ENCODE measurements at places on chromosomes 5 and 9.

DNA sequence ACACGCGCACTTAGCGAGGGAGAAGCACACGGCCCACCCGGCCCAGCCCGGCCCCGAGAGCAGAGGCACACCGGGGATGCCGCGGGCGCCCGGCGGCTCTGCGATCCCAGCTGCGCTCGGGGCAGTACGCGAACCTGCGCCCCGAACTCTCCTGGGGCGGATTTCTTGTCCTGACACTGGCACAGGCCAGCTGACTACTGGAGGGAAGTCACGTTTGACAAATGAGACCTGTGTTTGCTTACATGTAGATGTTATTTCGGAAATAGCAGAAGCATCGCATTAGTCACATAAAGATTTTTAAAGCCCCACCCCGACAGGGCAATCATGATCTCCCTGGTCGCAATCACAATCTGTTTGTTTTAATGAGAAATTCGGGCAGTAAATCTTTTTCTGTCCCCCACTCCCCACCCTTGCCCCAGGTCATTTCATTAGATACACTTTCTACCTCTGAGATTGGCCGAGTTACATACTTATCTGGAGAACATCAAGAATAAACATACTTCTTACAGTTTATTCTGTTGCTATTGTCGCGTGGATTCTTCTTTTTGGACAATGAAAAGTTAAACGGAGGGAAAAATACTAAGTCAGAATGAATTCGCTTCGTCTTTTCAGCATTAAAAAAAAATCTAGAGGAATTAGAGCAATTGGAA, 518.9 kb downstream of the CTNND2 start:
- no peak for DNase-seq

- DNase-seq, result no peak
These were observed 809 bp downstream of the SLC44A1 start for GRCh38 chr9:105245029-105245890.

GRCh38 chr9:87309236-87309635, 188.4 kb upstream of the DAPK1 start:
- no peak for DNase-seq

DNA sequence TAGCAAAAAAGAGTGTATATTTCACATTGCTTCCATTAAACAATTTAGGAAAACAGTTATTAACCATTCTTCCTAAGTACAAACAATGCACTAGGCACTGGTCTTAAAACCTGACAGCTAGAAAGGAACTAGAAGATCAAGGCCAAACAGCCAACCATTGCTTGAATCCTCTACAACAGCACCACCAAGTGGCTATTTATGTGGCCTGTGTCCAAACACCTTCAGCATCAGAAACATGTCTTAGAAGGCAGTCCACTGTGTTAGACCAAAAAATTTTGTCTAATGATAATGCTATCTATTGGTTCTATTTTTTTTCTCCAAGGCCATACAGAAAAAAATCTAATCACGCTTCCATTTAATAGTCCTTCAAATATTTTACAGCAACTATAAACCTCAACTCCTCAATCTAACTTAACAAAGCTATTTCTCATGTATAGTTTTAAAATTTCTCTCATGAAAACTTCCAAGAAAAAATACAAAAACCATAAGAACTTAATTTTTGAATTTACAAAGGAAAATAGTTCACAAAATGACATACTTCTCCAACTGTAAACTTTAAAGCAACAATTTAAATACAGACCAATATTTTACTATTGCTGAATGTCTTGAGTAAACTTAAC, 36.1 kb downstream of the CAAP1 start:
- peak; percentile 28 for DNase-seq

DNA sequence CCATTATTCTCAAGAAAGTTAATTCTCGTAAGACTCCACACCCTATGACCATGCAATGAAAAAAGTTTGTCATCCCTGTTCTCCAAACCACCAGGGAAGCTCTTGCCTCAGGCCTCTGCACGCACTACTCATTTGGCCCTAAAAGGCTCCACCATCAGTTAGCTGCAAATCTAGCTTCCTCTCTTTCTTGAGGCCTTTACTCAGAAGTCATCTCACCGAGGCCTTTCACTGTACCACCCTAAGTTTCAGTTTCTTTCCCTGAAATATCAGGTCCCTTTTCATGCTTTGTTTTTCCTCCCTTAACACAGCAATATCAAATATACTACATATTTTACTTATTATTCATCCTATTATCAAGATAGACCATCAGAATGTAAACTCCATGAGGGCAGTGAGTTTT, 39.1 kb downstream of the OXCT1 start:
- DNase-seq, result no peak

DNA sequence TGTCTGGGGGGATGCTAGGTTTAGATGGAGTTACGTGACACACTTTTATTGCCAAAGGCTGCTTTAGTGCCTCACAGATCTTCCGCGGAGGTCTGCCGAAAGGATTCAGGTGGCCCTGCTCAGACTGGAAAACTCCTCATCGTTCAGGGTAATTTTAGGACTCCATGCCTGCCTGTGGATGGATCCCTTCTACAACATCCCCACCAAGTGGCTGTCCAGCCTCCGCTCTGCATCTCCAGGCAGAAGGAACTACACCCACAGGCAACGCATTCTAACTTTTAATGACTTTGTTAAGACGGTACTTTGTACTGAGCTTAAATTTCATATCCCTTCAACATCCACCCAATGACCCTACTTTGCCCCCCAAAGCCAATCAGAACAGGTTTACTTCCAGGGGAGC, 29.4 kb downstream of the ATPSCKMT start:
- no peak for DNase-seq

GRCh38 chr9:89357331-89358197, 39.3 kb downstream of the SECISBP2 start:
- no peak for DNase-seq

GRCh38 chr5:86175224-86175623, 442.5 kb upstream of the COX7C start:
- DNase-seq, result no peak

- DNase-seq, result no peak
These were observed 335.3 kb upstream of the ACTBL2 start for GRCh38 chr5:57817924-57818323.

DNA sequence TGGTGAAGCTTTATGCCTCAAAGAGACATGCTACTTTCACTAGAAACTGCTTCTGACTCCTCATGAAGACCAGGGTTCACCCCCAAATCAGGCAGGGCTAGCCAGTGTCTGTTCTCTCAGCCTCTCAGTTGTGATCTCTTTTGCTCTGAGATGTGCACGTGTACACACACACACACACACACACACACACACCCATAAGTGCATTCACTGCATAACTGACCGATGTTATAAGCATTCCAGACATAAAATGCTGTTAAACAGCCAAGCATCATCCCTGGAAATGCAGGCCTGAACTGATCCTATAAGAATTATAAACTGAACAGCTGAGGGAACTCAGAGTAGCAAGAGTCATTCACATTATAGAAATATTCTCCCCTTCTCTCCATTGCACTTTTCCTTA, 85.0 kb downstream of the FSTL4 start:
- DNase-seq, result no peak

DNA sequence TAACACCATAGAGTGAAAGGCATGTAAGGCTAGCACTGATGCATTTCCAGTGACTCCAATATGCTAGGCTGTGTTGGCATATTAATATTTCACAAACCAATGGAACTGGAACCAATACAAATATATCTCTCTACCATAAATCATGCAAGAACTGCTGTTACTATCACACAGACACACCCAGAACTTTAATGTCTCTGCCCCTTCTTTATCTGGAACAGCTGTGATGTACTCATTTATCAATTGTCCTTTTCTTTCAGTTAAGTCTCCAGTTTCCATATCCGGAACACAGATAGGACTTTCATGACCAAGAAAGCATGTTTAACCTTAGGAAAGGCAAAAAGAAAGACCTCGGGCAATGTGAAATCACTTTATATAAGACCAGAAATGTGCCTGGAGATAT, 70.3 kb downstream of the SPTLC1 start:
- DNase-seq, result no peak

- no peak for DNase-seq
These were observed 4.6 kb downstream of the ARHGEF37 start for GRCh38 chr5:149585910-149586309.

DNA sequence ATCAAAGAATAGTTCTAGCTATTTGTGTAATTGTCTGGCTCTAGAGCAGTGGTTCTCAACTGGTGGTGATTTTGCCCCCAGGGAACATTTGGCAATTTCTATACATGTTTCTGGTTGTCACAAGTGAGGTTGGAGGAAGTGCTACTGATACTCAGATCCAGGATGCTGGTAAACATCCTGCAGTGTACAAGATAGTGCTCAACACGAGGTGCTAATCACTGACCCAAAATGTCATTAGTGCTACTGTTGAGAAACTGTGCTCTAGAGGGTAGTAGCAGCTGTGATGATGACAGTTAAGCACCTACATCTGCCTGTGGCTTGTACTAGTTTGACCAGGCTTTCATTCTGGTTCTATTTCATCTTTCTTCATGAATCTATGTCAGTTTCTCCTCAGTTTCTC, 22.1 kb downstream of the LRRC19 start:
- no peak for DNase-seq

DNA sequence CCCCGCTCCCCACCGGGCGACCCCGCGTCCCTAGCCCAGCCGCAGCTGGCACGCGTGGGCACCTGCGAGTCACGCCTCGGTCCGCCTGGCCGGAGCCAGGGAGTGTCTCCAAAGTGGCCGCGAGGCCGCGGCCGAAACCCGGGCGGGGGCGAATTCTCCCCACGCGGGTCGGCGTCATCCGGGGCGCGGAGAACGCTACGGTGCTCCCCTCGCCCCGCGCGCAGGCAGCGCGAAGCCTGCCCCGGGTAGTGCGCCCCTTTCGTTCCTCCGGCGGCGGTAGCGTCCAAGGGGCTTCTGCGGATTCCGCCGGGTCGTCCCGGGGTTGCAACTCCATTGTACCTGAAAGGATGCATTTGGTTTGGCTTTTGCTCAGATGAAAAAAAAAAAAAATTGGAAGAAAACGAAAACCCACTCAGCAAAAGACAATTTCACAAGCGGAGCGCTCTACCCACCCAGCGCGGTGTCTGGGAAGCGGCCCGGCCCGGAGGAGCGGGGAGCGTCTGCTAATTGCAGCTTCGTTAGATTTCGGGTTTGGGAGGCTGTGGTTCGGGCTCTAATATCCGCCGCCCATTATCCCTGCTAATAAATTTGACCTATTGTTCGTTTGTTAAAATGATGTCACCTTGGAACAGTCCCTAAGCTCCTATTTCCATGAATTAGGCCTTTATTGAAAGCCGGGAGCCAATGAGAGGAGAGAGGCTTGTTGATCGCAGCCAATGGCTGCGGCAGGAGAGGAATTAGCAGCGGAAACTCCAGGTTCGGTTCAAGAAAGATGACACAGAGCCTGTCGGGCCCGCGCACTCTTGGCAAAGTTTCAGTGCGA, at the start of gene TLX3:
TLX3 (plus strand) TSS at position 796 of the 823 bp plus-strand sequence. CDS start 118 bp downstream, outside the sequence.
- no peak for DNase-seq

DNA sequence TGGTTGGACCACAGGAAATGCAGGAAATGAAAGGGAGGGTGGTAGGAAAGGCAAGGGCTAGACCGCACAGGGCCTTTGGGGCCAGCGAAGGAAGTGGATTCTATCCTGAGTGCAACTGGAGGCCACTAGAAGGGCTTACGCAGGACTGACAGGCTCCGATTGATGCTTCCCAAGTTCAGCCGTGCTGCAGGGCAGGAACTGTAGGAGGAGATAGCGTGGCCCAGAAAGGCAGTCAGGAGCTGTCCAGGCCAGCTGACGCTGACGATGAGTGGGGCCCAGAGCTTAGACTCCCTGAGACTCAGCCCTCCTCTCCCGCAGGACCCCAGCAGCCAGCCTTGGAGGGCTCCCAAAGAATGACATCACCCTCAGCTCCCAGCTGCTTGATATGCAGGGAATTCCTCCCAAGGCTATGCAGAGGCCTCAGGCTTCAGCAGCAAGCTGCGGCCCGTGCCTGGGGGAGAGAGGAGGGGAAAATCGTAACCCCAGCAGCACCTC, 48.8 kb downstream of the KCNIP1 start:
- DNase-seq, result no peak

GRCh38 chr9:136122425-136123383, 4.0 kb upstream of the TMEM250 start:
- no peak for DNase-seq

DNA sequence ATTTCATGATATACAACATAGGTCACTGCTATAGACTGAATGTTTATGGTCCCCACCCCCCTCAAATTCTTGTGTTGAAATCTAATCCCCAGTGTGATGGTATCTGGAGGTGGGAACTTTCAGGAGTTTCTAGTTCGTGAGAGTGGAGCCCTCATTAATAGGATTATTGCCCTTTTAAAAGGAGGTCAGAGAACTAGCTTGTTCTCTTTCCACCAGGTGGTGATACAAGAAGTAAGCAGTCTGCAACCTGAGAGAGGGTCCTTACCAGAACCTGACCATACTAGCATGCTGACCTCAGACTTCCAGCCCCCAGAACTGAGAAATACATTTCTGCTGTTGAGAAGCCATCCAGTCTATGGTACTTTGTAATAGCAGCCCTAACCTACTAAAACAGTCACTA, 33.3 kb downstream of the TMEM161B start:
- DNase-seq, result no peak

DNA sequence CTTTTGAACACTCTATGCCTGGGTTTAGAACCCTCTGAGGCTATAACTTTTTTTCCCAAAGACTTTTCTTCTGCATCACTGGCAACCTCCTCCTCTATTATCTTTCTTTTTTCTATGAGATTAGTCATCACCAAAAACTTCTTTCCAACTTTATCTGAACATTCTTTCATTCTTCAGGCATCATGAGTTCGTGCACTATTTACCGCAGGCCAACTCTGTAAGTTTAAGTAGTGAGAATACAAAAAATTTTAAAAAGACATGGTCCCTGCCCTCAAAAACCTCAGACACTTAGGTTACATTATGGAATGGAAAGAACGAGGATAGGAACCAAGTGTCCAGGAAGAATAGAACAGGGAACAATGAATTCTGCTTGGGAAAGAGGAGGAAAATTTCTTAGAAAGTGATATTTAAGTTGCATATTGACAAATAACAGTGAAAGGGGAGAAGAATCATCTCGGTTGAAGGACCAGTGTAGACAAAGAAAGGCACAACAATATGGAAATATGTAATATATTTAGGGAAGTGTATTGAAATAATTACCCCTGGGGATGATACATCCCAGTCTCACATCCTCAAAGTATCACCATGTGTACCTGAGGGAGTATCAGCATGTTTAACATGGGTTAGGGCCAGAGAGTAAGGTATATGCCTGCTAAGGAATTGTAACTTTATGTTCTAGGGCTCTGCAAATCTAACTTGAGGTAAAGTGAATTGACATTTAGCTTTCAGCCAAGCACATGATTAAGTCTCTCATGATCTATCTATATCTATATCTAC, 196.5 kb upstream of the NREP start:
- no peak for DNase-seq

- no peak for DNase-seq
These were observed 88.9 kb downstream of the CYFIP2 start for GRCh38 chr5:157354800-157355199.

DNA sequence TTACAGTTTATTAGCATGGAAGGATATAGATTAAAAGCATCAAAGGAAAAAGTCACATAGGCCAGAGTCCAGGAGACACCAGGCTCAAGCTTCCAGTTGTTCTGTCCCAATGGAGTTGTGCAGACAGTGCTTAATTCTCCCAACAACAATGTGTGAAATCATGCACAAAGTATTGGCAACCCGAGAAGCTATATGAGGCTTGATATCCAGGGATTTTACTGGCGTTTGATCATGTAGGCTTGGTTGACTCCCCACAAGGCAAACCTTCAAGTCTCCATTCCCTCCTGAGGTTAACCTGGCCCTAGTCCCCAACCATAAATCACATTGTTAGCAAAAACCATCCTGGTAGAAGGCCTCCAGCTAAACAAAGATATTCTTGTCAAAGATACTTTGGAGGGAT, 141.5 kb downstream of the ADAMTS19 start:
- DNase-seq, result no peak

Measured in HS-5 (cell line).